ENCODE measurements at places on chromosomes 2 and 18.

DNA sequence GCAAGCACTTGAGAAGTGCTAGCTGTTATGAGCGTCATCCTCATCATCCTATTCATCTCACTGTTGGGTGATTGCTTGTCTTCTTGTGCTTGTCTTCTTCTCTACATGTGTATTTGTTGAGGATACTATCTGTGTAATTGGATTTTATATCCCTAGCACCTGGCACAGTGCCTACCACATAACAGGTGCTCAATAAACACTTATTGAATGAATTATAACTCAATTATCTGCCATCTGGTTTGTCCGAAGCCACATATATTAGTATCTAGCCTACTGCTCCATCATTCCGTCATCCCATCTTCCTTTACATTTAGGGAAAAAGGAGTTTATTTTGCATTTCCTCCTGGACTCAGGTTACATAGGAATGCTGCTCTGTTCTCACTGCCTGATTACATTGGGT, 330.4 kb upstream of the ETAA1 start:
- DNase-seq = no peak

- DNase-seq = no peak
Measured at GRCh38 chr2:127527001-127527804, 914 bp upstream of the IWS1 start.

DNA sequence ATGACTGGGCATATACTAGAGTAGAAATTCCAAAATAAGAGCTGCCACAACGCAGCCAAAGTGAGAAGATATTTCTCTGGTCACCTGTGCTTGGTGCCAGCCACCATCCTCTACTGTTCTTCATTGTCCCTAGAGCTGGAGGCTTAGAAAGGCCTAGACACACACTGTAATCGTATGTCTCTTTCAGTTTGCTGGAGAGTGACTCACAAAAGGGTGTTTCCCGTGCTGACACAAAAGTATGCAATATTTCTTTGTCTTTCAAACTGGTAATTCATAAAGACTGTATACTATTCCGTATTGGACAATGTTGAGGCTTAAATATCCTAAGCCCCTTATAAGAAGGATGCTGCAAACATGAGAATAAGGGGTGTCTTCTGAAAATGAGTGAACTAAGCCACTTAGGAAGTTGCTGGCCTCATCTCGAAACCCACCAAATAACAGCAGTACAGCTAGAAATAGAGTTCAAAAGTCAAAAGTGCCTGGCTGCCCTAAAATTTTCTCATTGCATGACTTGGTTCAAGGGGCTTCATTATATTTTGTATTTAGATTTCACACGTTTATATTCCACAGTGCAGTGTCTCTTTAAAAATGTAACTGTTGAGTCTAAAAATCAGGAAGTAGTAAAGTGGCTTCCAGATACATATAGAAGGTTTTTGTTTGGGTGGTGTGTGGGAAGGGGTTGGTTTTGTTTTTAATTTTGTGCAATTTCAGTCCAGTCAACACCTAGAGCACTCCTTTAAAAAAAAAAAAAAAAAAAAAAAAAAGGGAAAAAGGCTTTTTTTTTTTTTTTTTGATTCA, 601.1 kb downstream of the ARHGAP15 start:
- no peak for DNase-seq

DNA sequence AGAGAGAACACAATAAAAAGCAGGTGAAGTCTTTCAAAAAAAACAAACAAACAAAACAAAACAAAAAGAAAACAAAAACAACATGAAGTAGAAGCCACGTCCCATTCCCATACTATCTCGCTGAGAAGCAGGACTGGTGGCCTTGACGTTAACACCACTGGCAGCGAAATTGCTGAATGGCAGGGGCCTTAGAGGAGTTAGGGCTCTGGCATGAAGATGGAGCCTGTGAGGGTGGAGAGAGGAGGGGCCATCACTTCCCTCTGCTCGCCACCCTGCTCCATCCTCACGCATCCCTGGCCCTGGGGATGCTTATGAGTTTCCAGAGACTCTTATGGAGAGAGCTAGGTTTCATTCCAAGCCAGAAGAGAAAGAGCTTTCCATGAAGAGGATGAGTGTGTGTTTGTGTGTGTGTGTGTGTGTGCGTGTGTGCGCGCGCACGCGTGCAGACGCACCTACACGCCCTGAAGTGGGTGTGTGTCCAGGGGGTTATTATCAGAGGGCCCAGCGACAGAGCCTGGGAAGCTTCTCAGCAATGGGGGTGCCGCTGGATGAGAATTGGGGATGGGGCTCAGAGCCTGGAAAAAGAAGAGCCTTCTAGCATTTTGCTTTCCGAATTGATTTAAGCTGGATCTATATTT, 20.4 kb upstream of the IMPA2 start:
- no peak for DNase-seq

DNA sequence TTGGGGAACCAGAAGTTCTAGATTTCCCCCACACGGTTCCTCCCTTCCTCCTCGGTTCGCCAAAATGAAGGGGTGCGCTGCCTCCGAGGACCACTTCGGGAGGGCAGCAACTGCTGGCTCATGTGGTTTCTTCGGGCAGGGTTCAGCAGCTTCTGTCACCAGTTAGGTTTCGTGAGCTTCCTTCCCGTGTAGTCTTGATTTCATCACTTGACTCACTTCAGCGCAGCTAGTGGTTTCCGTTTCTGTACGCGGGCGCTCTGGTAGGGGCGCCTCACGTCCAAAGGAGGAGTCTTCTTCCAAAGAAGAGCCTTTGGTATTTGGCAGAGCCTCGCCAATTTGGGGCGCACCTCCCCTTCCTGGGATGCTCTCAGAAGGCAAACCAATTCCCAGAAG, 485 bp upstream of the GALNT3 start:
- no peak for DNase-seq

DNA sequence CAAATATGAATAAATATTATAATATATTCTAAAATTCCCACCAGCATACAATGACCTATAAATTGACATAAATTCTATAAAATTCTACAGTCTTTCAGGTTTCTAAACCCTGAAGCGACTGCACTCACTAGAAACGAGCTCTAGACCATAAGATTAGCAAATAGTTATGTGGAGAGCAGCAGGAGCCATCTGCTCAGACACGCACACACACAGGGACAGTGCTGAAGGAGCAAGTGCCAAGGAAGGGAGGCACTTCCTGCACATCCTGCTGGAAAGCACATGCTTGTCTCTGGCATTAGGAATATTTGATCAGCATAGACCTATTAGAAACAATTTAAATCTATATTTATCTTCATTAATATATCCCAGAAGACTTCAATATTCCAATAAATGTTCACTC, 713.9 kb upstream of the CDH2 start:
- no peak for DNase-seq

- DNase-seq = no peak
Measured at GRCh38 chr2:190990132-190990531, 23.8 kb downstream of the STAT1 start.

- no peak for DNase-seq
Measured at GRCh38 chr18:51617167-51617566, 419.7 kb upstream of the MEX3C start.

DNA sequence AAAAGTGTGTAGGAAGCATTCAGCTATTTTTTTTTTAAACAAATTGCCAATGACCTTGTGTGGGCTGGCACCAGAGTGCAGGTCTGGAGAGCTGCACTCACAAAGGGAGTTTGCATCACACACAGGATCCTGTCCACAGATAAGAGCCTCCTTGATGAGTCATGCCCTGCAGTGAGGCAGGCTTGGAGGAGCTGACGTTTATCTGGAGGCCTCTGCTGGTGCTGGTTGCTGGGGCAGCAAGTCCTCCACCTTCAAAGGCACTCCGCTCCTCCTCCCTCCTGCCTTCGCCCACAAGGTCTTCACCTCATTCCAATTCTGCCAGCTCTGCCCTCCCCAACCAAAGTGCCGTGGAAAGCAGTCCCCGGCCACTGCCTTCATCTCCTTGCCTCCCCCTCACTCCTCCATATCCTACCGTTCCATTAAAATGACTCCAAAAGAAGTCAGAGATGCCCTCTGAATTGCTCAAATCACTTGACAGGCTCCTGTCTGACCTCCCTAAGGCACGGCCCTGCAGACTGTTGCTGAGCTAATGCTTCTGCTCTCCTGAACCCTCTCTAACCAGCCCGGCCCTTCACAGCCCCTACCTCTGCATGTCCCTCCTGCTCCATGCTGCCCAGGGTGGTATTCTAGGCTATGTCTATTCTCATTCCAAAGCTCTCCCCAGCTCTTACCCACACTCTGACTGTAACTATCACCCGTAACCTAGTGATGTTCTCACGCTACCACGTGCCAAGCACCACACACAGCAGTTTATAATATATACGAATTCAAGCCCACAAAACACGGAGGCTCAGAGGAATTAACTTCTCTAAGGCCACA, 30.9 kb downstream of the LONRF2 start:
- no peak for DNase-seq

All from effector CD8-positive, alpha-beta T cell (primary cell).